ENCODE measurements at places on chromosomes 5 and 9. TPM values are rescaled to one million over a fixed set of nuclear protein-coding genes. Genes with fewer than 3 reads are reported as not detected.

PRDM9 gene
- total RNA-seq = not detected

ANKRD34B gene
- not detected for total RNA-seq

DBH gene
- total RNA-seq = not detected

FBN2 gene
- not detected for total RNA-seq

NUTM2F gene
- total RNA-seq = not detected

FAM151B gene
- 0.15 TPM for total RNA-seq

IFNK gene
- total RNA-seq = not detected

P4HA2 gene
- total RNA-seq = 2.3 TPM

SPINK6 gene
- total RNA-seq = not detected

CDC20B gene
- total RNA-seq = 0.12 TPM

TSSK1B gene
- not detected for total RNA-seq

EIF4E1B gene
- not detected for total RNA-seq

ASPN gene
- not detected for total RNA-seq

INSYN2B gene
- not detected for total RNA-seq

INSL6 gene
- not detected for total RNA-seq

CTNND2 gene
- total RNA-seq = not detected

FGD3 gene
- 148 TPM for total RNA-seq

GTF2H2C gene
- total RNA-seq = 30.7 TPM

MTMR12 gene
- 24.3 TPM for total RNA-seq

NR5A1 gene
- not detected for total RNA-seq

GRIA1 gene
- total RNA-seq = not detected

ZDHHC12 gene
- 91.5 TPM for total RNA-seq

GLDC gene
- total RNA-seq = 0.50 TPM

FABP6 gene
- not detected for total RNA-seq

RMRP gene
- total RNA-seq = 11,185 TPM

BTNL8 gene
- not detected for total RNA-seq

PCDHGA2 gene
- not detected for total RNA-seq

SLC46A2 gene
- not detected for total RNA-seq

WDR31 gene
- total RNA-seq = 0.55 TPM

ANKDD1B gene
- total RNA-seq = 0.07 TPM

OR1Q1 gene
- not detected for total RNA-seq

CCNI2 gene
- 6.2 TPM for total RNA-seq

NHP2 gene
- 145 TPM for total RNA-seq

FGF1 gene
- total RNA-seq = not detected

IL33 gene
- total RNA-seq = not detected

VCAN gene
- total RNA-seq = 0.12 TPM

FRMPD1 gene
- not detected for total RNA-seq

GABRP gene
- total RNA-seq = not detected

PRUNE2 gene
- total RNA-seq = 0.42 TPM

CDKN2B gene
- 0.65 TPM for total RNA-seq

CCDC112 gene
- total RNA-seq = 2.6 TPM

RGS7BP gene
- total RNA-seq = not detected

CDKN2B-AS1 gene
- total RNA-seq = 5.6 TPM

FBLL1 gene
- total RNA-seq = not detected

ATP10B gene
- total RNA-seq = not detected

All from activated CD4-positive, alpha-beta T cell treated with anti-CD3 and anti-CD28 coated beads, Interleukin-2, amount 10 ng/mL, durations not matched to agents 7 days and 5 days (primary cell).